ENCODE measurements at places on chromosomes 4 and X.

DNA sequence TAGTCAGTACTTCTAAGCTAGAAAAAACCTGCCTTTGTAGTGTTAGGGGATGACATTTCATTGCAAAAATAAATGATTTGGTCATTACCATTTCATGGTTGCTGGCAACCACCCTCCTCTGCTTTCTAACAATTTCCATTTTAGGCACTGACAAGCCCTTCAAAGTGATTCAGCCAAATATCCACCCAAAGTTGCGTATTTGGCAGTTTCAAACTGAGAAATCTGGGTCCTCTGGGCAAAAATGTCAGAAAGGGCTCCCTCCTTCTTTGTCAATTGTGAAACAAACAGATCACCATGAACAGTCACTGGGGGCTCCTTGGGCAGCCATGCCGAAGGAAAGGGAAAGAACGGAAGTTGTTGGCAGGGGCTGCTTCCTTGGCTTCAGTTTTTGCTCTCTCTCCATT lies 33.0 kb downstream of the PLAC1 start:
- no peak for DNase-seq

DNA sequence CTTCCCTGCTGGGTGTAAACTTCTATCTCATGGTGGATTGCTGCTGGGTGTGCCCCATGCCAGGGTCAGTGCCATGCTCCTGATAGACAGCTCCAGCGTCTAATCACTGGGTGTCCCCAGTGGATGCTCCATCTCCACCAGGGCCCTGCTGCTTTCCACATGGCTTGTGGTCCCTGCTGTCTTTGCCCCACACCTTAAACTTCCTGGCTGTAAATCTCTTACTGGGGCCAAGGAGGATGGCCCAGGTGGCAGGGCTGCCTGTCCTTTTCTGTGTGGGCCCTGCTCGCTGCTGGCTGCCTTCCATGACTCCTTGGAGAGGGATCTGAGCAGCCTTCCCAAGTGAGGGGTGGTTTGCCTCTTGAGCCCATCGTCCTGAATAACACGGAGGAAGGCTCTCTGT lies 51.8 kb downstream of the RGS12 start:
- no peak for DNase-seq

GRCh38 chrX:3520982-3521381 lies 174.5 kb upstream of the MXRA5 start:
- DNase-seq = peak; percentile 86

- DNase-seq = no peak
Measured at GRCh38 chr4:104475652-104476051, 19.0 kb downstream of the CXXC4 start.

DNA sequence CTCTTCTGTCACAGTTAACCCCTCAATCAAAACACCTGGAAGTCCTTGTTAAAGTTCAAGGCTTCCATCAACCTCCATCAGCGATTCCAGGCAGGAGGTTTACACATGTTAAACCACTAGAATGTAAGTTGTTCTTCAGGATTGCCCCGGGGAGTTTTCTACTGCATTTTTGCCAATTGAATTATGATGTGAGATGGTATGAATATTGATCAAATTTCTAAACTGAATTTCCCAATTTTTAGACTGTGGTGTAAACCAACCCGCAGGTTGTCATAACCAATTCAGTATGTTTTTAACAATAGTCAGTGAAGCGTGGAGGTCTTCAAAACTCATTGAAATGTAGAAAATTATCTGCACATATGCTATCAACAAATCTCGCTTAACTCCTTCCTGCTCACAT lies 21.2 kb upstream of the TENM3 start:
- DNase-seq = no peak

DNA sequence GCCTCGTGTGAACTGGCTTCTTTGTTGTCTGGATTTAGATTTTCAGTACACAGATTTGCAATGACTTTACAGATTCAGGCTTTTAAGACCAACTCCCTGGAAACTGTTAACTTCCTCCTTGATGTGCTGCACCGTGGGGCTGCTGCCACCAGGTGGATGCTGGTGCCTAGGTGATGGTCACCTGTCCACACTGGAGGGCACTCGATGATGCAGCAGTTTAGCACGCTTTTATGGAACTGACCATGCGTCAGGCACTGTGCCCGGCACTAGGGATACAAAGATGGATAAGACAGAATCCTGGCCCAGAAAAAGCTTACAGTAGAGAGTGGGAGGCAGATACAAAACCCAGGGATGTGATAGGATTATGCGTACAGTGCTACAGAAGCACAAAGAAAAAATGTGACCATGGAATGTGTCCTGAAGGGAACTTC lies 180.7 kb downstream of the CEP135 start:
- DNase-seq = no peak

DNA sequence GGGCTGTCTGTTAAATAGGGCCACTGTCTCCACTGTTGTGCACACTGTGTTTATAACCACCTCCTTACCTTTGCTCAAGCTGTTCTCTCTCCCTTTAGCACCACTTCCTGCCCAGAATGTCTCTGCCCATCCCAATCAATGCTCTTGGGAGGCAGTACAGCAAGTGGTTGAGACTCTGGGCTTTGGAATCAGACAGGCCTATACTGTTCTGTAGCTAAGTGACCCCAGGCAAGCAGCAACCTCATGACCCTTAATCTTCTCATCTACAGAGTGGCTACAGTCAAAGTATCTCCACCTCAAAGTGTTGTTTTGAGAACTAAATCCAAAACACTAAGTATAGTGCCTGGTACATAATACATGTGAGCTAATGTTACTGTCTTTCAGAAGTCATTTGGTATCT lies 3.8 kb upstream of the TXK start:
- no peak for DNase-seq

DNA sequence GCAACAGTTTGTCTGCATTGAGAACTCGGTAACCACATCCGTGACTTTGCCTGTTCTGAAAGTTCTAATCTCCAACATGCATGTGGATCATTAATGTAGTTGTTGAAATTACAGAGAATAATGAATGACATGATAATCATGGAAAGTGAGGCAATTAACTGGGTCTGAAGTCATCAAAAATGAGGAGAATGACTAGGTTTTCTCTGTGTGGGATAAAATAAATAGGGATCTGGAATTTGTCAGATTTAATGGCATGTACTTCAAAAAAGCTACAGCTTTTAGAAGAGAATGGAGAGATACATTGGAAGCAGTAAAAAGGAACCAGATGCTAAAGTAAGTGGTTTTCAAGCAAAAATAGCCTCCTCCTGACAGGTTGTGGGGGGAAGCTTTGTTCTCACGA lies 59.3 kb downstream of the AFM start:
- DNase-seq = no peak

DNA sequence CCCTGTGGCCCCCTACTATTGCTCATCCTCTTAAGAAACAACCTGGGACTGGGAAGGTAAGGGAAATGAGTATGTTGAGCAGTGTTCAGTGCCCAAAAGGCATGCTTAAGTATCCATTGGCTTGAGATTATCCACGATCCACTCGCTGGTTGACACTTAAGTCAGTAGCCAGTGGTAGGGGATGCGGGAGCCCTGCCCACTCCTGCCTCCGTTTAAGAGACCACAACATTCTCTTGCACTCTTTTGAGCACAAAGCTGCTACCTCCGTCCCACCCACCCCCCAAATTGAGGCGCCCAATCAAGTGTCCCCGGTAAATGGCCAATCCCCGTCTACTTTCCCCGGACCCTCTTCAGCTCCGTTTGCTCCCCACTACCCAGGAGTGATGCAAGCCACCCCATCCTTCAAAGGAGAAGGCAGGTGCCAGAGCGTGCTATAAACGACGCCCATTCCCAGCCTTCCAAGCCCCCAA lies 25.0 kb downstream of the UTP14A start:
- DNase-seq = peak; percentile 7

DNA sequence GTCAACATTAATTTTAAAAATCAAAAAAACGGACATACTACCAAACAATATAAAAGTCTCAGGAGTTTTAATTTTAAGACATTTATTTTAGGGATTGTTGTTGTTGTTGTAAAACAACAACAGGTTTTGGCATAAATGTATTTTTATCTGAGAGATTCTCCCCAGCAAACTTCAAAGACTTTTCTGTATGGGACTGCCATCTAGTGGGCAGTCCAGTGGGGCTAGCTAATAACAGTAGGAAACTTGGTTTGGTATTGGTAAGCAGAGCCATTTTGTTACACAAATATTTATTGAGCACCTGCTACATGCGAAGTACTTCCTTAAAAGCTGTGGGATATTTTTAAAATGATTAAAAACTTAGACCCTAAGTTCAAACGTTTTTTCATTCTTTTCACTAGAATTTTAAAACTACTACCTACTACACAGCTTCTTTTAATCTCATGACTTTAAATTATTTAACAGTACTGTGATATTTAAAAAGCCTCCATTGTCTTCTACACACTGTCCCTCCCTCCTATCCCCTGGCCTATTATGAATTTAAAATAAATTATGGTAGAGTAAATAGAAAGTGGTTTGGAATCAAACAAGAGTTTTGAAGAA lies 1028.4 kb upstream of the INTU start:
- peak; percentile 42 for DNase-seq

GRCh38 chr4:120824946-120825345 lies 97.6 kb downstream of the PRDM5 start:
- DNase-seq = no peak

GRCh38 chr4:157075811-157076577 lies at the start of gene GLRB:
Gene GLRB (plus strand): TSS chr4:157076150. CDS start chr4:157078025, 1,875 bp downstream.
- DNase-seq = peak; percentile 42

DNA sequence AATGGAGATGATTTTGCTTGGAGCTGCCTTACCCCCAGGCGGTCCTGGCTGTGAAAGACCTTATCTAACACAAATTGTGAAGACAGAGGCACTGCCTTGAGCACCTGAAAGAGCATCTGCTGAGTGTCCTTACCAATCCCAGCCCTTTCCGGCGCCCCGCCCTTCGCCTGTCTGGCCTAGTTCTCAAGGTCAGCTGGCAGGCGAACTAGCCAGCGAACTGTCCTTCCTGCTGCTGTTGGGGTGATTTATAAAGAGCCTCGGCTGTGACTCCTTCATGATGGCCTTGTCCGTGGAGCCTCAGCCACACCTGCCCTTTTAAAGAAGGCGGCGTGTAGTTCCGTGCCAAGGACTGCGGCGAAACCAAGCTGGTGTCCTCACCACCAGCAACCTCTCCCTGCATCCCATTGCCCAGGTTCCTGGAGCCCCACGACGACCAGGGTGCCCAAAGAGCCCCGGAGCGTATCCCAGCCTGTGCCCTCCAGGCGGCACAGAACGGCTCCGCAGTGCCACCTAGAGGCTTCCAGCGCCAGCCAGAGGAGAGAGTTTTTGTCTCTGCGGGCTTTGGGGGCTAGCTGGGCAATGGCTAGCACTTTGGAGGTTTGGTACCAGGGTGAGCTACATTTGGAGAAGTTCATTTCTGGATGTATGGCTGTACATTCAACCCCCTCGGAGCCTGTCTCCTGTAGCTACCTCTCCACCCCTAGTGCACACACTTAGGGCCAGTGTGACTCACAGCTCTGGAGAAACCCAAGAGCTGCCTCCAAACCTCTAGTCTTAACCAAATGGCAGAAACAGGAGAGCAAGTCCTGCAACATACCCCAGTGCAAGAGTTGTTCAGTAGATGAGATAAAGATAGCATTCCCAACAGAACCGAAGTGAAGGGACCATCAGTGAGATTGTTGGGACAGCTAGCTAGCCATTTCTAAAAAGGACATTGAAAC lies 36.8 kb upstream of the VMA21 start:
- DNase-seq = peak; percentile 0

DNA sequence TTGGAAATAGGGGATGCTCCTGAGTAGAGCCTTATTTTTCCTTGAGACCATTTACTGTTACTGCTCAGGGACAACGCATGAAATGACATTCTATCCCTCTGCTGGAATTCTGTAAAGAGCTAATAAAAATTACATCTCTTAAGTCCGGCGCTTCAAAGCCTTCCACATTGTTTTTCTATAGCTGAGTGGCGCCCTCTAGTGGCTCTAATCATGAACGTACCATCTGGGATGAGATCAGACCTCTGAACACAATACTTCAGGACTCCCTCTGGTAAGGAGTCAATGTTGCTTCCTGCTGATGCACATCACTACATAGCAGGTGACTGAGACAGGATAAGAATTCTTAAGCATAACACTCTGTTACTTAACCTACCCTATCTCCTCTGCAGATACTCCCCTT lies 6.0 kb downstream of the HMGN5 start:
- peak; percentile 48 for DNase-seq

DNA sequence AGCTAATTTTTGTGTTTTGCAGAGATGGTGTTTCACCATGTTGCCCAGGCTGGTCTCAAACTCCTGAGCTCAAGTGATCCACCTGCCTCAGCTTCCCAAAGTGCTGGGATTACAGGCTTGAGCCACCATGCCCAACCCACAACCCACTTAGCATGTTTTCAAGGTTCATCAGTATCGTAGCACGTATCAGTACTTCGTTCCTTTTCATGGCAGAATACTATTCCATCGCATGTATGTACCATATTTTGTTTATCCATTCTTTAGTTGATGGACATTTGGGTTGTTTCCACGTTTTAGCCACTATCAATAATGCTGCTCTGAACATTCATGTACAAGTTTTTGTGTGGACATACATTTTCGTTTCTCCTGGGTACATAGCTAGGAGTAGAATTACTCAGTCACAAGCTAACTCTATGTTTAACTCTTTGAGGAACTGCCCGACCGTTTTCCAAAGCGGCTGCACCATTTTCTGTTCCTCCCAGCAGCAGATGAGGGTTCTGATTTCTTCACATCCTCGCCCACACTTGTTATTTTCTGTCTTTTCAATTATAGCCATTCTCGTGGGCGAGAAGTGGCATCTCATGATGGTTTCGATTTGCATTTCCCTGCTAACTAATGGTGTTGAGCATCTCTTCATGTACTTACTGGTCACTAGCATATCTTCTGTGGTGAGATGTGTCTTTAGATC lies 32.5 kb downstream of the MAN2B2 start:
- no peak for DNase-seq

DNA sequence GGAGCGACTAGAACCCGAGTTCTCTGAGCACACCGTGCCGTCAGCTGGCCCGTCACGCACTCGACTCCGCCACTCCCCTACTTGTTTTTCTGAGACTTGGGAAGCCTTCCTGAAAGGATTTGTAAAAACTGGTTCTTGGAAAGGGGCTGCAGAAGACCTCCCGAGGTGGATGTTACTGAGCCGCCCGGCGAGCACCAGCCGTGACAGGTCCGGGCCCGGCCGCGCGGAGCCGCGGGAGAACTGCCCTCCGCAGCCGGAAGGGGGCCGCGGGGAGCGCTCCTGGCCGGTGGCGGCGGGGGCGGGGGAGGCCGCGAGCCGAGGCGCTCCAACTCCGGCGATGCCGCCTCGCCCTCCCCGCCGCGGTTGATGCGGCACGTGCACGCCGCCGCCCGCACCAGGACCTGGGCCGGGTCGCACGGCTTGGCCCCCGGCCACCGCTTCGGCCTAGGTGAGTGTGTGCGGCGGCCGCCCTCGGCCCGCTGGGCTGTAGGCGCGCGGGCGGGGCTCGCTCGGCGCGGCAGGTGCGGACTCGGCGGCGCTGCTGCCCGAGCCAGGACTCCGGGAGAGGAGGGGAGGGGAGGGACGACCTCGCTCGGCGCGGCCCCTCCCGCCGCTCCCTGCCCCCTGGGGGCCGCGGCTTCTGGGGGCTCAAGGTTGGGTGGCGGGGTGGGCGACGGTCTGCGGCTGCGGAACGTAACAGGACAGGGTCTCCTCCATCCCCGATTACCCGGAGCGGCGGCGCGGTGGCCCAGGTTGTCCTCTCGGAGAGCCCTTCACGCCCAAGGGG lies 1.7 kb downstream of the SPRY1 start:
- DNase-seq = peak; percentile 62

GRCh38 chrX:149504226-149504914 lies 736 bp downstream of the IDS start:
- no peak for DNase-seq

All from RPMI7951 (cell line).